Stimulated activated CD8-positive, alpha-beta memory T cell treated with anti-CD3 and anti-CD28 coated beads, Interleukin-2, amount 100 ng/mL, for 1 hour (primary cell): ENCODE measurements at places on chromosomes 6 and 20.

- DNase-seq, result no peak
Measured at GRCh38 chr20:20641783-20642182, 70.7 kb downstream of the RALGAPA2 start.

DNA sequence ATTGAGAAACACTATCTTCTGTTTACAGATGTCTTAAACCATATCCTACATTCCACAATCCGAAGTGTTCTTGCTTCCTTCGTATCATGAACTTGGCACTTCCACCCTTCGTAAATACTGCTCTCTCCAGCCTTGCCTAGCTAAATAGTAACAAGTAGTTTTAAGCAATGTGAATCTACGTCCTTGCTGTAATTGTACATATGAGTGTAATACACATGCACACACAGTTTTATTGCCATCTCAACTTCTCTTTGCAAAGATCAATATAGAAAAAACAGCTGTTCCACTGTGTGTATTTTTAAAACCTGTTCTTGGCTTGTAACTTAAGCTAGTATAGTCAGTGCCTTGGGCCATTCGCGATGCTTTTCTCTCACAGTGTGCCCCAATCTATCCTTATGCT, 1524.7 kb downstream of the GRIK2 start:
- DNase-seq, result no peak

- no peak for DNase-seq
Measured at GRCh38 chr20:23508449-23509229, 17.7 kb downstream of the CST8 start.

GRCh38 chr6:109050012-109050411, 44.6 kb downstream of the SESN1 start:
- no peak for DNase-seq

GRCh38 chr6:136571496-136571895, 21.3 kb upstream of the MAP7 start:
- no peak for DNase-seq
